Activated B cell treated with CpG ODN at 0.5 μM for 24 hours (primary cell): ENCODE measurements at places on chromosomes 1 and 21.

GRCh38 chr1:92511541-92511940, 24.8 kb upstream of the GFI1 start:
- DNase-seq: no peak

DNA sequence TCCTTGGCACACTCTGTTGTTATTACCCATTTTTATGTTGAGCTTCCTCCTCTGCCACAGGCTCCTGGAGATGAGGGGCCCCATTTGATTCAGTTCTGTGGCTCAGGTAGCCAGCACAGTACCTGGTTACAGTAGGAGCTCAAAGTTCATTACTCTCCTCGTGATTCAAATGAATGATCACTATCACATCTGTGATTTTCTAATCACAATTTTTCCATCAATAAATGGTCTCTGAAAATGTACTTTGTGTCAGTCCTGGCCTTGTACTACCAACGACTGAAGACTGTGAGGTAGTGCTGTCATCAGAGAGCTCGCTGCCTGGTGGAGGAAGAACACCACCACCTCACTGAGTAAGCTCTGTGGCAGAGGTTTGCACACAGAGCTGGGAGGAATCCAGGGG, 106.8 kb upstream of the JUN start:
- DNase-seq: no peak

- DNase-seq: no peak
Measured at GRCh38 chr1:36343651-36344394, 20.4 kb upstream of the EVA1B start.

DNA sequence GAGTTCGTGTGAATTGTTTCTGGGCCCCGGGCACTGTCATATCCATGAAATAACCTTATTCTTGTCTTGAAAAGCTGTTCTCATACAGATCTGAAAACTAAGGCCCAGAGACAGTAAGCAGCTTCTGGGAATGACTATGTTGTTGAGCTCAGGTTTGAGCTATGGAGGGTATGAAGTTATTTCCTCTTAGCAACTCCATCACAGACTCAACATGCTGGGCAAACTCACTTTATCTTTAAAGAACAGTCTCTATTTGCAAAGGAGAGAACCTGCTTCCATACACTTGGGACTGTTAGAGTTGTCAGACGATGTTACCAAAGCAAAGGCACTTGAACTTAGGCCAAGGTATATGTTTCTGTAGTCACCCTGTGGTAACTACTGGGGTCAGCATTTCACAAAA, 90.0 kb downstream of the GPR88 start:
- DNase-seq: no peak

GRCh38 chr1:113185463-113186104, 112.6 kb downstream of the LRIG2 start:
- DNase-seq: no peak

- DNase-seq: no peak
Measured at GRCh38 chr21:19900149-19900548, 1098.1 kb upstream of the NCAM2 start.

- no peak for DNase-seq
Measured at GRCh38 chr1:233372218-233373120, 44.9 kb downstream of the MAP3K21 start.
